ENCODE measurements at places on chromosomes 2 and 18.

GRCh38 chr2:53234548-53234903 is 533.1 kb upstream of the CHAC2 start:
- DNase-seq, result no peak

- no peak for DNase-seq
Observed at GRCh38 chr18:32321826-32322225, 132.0 kb downstream of the MEP1B start.

- no peak for DNase-seq
Observed at GRCh38 chr2:147628971-147629421, 215.8 kb upstream of the ACVR2A start.

- no peak for DNase-seq
Observed at GRCh38 chr18:64438178-64438577, 289.3 kb upstream of the LINC00305 start.

DNA sequence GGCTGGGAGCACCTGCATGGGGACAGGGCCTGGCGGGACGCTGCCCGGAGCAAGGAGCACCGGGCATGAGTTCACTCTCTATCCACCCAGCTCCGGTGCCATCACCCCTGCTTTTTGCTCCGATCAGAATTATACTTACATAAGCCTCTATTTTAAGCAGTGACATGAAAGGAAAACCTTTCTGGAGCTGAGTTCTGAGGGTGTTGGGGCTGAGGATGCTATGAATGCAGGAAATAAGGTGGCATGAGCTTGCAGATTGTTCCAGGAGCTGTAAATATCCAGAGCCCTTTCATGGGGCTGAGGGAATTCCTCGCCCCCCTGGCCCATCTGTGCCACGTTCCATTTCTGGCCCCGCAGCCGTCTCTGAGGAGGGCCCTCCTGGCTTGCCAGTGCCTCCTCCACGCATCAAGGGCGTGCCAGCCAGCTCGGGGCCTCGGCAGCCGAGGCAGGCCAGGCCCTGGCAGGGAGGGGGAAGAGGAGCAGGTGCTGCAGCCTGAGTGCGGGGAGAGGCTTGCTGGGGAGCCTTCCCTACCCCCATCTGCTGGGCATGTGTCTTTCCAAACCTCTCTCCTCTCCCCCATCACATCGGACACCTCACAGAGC is 91.7 kb upstream of the MCFD2 start:
- no peak for DNase-seq

DNA sequence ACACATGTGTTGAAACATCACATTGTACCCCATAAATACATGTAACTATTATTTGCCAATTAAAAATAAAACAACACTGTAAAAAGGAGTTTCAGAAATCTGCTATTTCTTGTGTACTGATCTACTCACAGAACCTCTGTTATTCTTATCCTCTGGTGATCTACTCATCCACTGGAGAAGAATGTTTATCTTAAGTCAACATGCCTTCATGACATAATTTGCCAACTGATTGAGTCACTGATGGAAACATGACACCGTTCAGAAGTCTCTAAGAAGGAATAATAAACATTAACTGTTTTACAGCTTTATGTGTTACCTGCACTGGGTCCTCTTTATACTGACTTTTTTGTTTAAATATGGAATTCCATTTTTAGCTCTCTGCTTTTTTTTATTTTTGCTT is 555.2 kb downstream of the DCDC2C start:
- no peak for DNase-seq

- no peak for DNase-seq
Observed at GRCh38 chr18:7607540-7608173, 40.5 kb downstream of the PTPRM start.

All from stimulated activated CD8-positive, alpha-beta memory T cell treated with anti-CD3 and anti-CD28 coated beads, Interleukin-15, amount 100 ng/mL, for 24 hours (primary cell).